Kidney epithelial cell (primary cell): ENCODE measurements at places on chromosomes 2 and 18. TPM values are rescaled to one million over a fixed set of nuclear protein-coding genes. Genes with fewer than 3 reads are reported as not detected.

Gene DYNC1I2
- total RNA-seq: 113 and 129 TPM in 2 replicates

Gene CHMP3
- total RNA-seq: 76.7 and 106 TPM in 2 replicates

Gene ACVR1C
- total RNA-seq: 0.07 and 0.13 TPM in 2 replicates

Gene DSG1
- total RNA-seq: 0.17 TPM in 1 of 2 replicates, not detected in the other

Gene CFAP221
- 1.0 and 1.8 TPM in 2 replicates for total RNA-seq

Gene TMEM17
- total RNA-seq: 4.4 and 4.9 TPM in 2 replicates

Gene RHBDD1
- 23.7 and 30.1 TPM in 2 replicates for total RNA-seq

Gene ANKRD30BL
- total RNA-seq: 0.14 TPM in 1 of 2 replicates, not detected in the other

Gene CCDC85A
- 0.27 and 0.29 TPM in 2 replicates for total RNA-seq

Gene IGFBP5
- total RNA-seq: 51.7 and 72.3 TPM in 2 replicates

Gene ZNF396
- 2.0 and 3.3 TPM in 2 replicates for total RNA-seq

Gene MRO
- total RNA-seq: 0.07 TPM in 1 of 2 replicates, not detected in the other

Gene PROC
- 1.4 and 2.9 TPM in 2 replicates for total RNA-seq

Gene SOWAHC
- 13.5 and 14.9 TPM in 2 replicates for total RNA-seq

Gene CNGA3
- total RNA-seq: 0.21 TPM in 1 of 2 replicates, not detected in the other

Gene MAP3K19
- not detected in 2 replicates for total RNA-seq

Gene IL1F10
- not detected in 2 replicates for total RNA-seq

Gene MC4R
- 0.55 TPM in 1 of 2 replicates, not detected in the other for total RNA-seq

Gene NYAP2
- total RNA-seq: not detected in 2 replicates

Gene CELF4
- total RNA-seq: 0.34 TPM in 1 of 2 replicates, not detected in the other

Gene TMEM169
- 3.8 and 4.6 TPM in 2 replicates for total RNA-seq

Gene TNFRSF11A
- 0.42 and 4.4 TPM in 2 replicates for total RNA-seq

Gene CFC1
- total RNA-seq: not detected in 2 replicates

Gene DSG3
- total RNA-seq: 0.14 and 0.67 TPM in 2 replicates

Gene ALPP
- total RNA-seq: not detected in 2 replicates

Gene RGPD4
- total RNA-seq: not detected in 2 replicates

Gene KIF3C
- 58.3 and 75.9 TPM in 2 replicates for total RNA-seq

Gene CROCC2
- not detected in 2 replicates for total RNA-seq

Gene KCNS3
- 8.9 and 19.1 TPM in 2 replicates for total RNA-seq

Gene NPPC
- total RNA-seq: not detected in 2 replicates

Gene SSB
- 75.0 and 100 TPM in 2 replicates for total RNA-seq

Gene C2orf80
- total RNA-seq: not detected in 2 replicates

Gene RAPGEF4
- 0.71 and 1.0 TPM in 2 replicates for total RNA-seq

Gene TWSG1
- total RNA-seq: 22.9 and 25.0 TPM in 2 replicates

Gene RIT2
- not detected in 2 replicates for total RNA-seq

Gene ZNF892
- total RNA-seq: 6.7 and 9.1 TPM in 2 replicates

Gene SH2D6
- 0.27 TPM in 1 of 2 replicates, not detected in the other for total RNA-seq

Gene ARHGAP25
- total RNA-seq: 0.08 TPM in 1 of 2 replicates, not detected in the other

Gene TLX2
- 0.27 TPM in 1 of 2 replicates, not detected in the other for total RNA-seq
